Breast epithelium (tissue), 4 donors: ENCODE measurements at places on chromosomes 12 and 14. TPM values are rescaled to one million over a fixed set of nuclear protein-coding genes. Genes with fewer than 3 reads are reported as not detected.

Gene KRT82
- total RNA-seq = not detected

Gene TRIP11
- total RNA-seq = 39.7 TPM

Gene POC1B
- 16.0 TPM for total RNA-seq

Gene EPYC
- not detected for total RNA-seq

Gene CHFR
- 26.5 TPM for total RNA-seq

Gene RNASE2
- 3.2 TPM for total RNA-seq
